ENCODE measurements at places on chromosomes 7 and 10. TPM values are rescaled to one million over a fixed set of nuclear protein-coding genes. Genes with fewer than 3 reads are reported as not detected.

DNA sequence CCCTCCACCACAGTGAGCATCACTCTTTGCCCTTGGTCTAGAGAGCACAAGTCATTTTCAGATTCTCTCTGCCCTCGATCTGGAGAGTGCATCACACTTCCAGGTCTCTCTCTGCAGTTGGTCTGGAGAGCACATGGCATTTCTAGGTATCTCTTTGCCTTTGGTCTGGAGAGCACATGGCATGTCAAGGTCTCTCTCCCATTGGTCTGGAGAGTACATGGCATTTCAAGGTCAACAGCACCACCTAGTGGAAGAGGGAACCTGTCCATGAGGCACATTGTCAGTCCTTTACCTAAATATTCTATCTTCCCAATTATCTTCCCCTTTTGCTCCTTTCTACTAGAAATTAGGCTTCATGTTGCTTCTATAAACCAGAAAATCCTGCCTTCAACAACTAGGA lies 1139.4 kb downstream of the XPNPEP1 start:
- DNase-seq = no peak

DNA sequence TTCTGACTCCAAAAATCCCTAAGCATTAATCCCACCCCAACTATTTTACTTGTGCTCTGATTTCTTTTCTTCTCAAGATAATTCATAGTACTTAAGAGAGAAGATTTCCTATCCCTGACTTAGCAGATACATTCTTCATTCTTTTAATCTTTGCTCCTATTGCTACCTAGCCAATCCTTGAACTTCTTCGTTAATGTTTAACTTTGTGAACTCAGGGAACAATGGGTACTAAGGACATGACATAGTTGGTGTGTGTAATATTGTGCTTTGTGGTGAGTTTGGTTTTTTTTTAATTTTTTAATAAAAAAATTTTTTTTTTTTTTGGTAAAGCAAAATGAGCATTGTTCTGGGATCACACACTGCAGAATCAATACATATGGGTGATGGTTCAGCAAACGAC lies 166.2 kb downstream of the CHCHD3 start:
- DNase-seq = no peak

- no peak for DNase-seq
These were observed 102.3 kb downstream of the NOC3L start for GRCh38 chr10:94260455-94260854.

OPTN gene
- total RNA-seq = 55.0 TPM

BUB3 gene
- 60.8 TPM for total RNA-seq

- no peak for DNase-seq
These were observed 4.0 kb downstream of the MXI1 start for GRCh38 chr10:110211465-110211843.

DNA sequence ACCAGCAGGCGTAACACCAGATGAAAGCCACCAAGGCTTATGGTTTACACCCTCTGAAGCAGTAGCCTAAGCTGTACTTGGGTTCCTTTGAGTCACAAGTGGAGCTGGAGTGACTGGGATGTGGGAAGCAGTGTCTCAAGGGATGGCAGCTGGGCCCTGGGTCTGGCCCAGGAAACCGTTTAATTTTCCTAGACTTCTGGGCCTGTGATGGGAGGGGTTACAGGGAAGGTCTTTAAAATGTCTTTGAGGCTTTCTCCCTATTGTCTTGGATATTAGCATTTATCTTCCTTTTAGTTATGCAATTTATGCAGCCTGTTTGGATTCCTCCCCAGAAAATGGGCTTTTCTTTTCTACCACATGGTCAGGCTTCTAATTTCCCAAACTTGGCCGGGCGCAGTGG lies 568.2 kb downstream of the ANKRD7 start:
- DNase-seq = no peak

GRCh38 chr10:74658511-74658910 lies 167.9 kb upstream of the KAT6B start:
- DNase-seq = no peak

- no peak for DNase-seq
These were observed 518.3 kb downstream of the PLXDC2 start for GRCh38 chr10:20334559-20334958.

DNA sequence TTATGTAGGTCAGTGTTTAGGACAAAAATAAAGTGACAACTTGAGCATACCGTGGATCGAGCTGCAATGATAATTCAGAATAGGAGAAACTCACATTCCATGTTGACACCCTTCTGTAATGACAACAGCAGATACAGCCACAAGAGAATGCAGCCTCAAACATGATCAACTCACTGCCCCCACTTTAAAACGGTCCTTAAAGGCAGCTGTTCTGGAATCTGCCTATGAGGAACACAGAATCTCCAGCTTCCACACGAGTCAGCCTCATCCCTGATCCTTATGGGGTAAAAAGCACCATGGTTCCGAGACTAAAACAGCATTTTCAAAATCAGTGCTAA lies 32.5 kb upstream of the DAGLB start:
- no peak for DNase-seq

- DNase-seq = peak; percentile 28
These were observed 463.6 kb downstream of the ZWINT start for GRCh38 chr10:55897490-55897921.

- no peak for DNase-seq
These were observed 1047.4 kb upstream of the LRRN3 start for GRCh38 chr7:110043519-110043918.

DNA sequence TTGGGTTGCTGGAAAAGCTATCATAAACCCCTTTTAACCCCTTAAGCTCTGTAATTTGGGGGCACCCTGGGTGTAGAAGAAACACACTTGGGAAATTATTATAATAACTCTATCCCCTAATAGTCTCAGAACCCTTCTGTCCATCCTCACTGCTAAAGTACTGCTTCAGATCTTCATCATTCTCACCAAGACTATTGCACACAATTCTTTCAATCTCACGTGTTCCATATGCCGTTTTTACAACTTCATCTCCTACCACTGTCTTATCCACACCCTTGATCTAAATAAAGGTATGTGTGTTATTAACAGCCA lies 15.8 kb downstream of the ANKRD22 start:
- no peak for DNase-seq

DNA sequence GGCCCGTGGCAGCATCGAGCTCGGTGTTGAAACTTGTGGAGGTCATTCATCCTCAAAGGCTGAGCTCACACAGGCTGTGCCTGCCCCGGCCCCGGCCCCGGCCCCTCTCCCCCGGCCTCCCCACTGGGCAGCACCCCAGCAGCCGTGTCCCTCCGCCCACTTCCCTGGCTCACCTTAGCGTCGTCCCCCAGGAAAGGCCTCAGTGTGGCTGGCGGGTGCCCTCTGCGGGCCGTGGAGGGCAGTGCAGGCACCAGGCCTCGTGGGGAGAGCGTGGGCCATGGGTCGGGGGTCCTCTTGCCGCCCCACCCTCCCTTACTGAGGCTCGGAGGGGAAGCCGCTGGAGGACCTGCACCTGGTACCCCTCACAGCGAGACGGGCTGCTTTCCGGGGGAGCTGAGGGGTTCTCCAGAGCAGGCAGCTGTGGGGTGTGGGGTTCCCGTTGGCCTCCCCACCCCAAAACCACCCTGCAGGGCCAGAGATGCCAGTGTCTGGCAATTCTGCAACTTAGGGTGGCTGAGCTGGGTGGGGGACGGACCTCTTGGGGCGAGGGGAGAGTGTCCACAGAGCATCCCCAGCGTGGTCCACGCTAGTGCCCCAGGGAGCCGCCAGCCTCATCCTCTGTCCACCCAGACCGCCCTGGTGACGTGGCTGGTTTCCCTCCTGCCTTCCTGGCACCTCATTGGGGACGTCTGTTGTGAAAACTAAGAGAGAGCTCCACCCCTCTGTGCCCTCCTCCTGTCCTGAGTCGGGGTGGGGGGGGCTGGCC lies 44.2 kb upstream of the DPYSL4 start:
- peak; percentile 69 for DNase-seq

DNA sequence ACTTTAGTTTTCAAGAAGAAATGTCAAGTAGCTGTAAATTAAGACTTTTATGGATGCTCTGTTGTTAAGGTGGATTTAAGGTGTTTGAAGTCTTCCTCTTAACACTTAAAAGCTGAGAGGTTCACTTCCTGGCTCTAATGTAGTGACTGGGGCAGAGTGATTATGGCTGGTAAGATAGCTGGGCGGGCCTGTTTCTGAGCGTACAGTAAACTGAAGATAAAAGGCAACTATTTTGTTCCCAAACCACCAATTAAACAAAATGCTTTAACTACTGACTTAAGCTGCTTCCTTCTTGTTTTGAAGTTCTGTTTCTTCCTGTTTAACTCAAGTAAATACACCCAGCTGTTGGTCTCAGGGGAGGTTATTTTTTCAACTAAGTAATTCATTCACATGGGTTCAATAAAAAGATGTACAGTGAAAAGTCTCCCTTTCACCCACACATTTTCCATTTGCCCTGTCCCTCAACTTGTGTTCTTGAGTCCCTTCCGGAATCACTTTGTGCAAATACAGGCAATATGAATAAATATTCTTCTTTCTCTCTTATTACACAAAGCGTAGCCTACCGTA lies 19.3 kb downstream of the VWA2 start:
- no peak for DNase-seq

DNA sequence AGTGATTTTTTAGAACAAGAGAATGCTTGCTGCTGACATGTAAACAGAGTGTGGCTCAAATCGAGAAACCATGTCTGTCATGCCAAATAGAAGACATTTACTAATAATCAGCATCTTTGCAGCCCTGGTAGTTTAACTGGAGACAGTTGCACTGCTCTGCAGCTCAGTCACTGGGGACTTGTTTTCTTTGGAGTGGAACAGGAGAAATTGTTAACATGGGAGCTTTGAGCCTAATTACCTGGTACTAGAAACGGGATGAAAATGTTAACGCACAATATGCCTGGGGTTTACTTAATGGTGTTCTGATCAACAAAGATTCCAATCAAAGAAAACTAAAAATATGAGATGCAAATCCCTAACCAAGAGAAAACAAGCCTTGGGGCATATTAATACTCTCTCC lies 153.5 kb downstream of the NRP1 start:
- DNase-seq = no peak

WNT8B gene
- not detected for total RNA-seq

GRCh38 chr7:130559184-130559583 lies 67.3 kb downstream of the MEST start:
- DNase-seq = no peak

DNA sequence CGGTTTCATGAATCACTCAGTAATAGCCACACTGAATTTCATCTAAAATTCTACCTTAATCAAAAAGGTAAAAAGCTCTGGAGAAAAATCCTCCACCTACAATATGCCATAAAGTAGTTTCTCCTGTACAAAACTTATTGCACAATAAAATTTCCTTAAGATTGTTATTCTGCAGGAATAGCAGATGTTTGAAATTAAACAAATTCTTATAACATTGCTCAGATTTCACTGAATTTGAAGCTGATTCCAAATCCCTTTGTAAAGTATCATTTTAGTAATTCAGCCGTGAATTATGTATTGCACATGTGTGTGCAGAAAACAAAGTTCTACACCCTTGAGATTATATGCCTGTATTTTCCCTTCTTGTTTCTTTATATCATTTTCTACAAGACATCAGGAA lies 123.8 kb downstream of the AMPH start:
- DNase-seq = no peak

HMX2 gene
- 0.25 TPM for total RNA-seq

GRCh38 chr10:124180947-124181549 lies 87.7 kb upstream of the CHST15 start:
- DNase-seq = no peak

CACNB2 gene
- total RNA-seq = 2.8 TPM

DNA sequence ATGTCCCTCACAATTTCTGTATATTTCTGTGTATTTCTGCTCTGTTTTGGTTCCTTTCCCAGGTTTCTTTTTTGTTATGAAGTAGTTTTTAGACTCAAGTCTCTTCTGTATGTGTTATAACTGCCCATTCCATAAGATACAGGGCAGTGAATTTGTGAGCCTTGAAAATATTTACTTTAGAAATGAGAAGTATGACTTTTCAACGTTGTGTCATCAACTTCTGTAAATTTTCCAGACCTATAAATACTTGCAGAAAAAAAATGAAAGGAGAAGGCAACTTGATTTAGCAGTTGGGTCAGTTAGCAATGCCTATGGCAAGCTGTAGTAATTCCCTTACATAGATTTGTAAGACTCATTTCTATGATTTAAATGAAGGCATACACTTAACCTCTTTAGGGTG lies 11.5 kb downstream of the EGFR start:
- DNase-seq = no peak

GRCh38 chr7:78179211-78179610 lies 380.6 kb downstream of the PHTF2 start:
- no peak for DNase-seq

GRCh38 chr7:73827567-73828106 lies 3.2 kb upstream of the CLDN4 start:
- DNase-seq = peak; percentile 94
